ENCODE measurements at places on chromosomes 5 and 9. TPM values are rescaled to one million over a fixed set of nuclear protein-coding genes. Genes with fewer than 3 reads are reported as not detected.

GRCh38 chr5:126917918-126918614 is 112.3 kb downstream of the MARCHF3 start:
- DNase-seq, result peak; percentile 38

- DNase-seq, result no peak
Observed at GRCh38 chr5:142493875-142494518, 169.2 kb upstream of the SPRY4 start.

DNA sequence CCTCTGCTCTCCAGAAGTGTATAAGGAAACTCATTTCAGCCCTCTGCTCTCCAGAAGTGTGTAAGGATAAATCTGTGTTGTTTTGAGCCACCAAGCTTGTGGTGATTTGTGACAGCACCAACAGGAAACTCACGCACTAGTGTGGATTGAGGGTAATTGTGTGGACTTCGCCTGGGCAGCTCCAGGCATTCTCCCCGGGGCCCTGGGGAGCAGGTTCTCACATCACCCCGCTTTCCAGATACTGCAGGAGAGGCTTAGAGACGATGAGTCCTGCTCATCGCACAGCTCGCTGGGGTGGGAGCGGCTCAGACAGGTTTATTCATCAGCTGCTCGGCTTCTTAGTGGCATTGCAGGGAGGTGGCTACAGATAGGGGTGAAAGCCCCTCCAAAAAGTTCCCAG is 38.4 kb upstream of the RNF130 start:
- no peak for DNase-seq

The FBLL1 gene
- total RNA-seq, result 0.23 TPM

The ASPN gene
- total RNA-seq, result 40.9 TPM

Measured in mucosa of gallbladder (tissue), 1 donor.